ENCODE measurements at places on chromosomes 7 and 10. TPM values are rescaled to one million over a fixed set of nuclear protein-coding genes. Genes with fewer than 3 reads are reported as not detected.
A peak's percentile ranks its signal among the peaks of the same experiment; 100 is the strongest.

GRCh38 chr7:32891043-32891799 lies at the start of gene KBTBD2:
Gene KBTBD2 (minus strand): TSS chr7:32891760. CDS start chr7:32879604, 12,156 bp downstream.
- DNase-seq = peak; percentile 86

- no peak for DNase-seq
Observed at GRCh38 chr7:129391546-129392171, 42.6 kb upstream of the STRIP2 start.

- no peak for DNase-seq
Observed at GRCh38 chr10:79939969-79940368, 8.9 kb downstream of the SFTPD start.

GRCh38 chr7:22425361-22425760 lies 68.4 kb upstream of the RAPGEF5 start:
- no peak for DNase-seq

DNA sequence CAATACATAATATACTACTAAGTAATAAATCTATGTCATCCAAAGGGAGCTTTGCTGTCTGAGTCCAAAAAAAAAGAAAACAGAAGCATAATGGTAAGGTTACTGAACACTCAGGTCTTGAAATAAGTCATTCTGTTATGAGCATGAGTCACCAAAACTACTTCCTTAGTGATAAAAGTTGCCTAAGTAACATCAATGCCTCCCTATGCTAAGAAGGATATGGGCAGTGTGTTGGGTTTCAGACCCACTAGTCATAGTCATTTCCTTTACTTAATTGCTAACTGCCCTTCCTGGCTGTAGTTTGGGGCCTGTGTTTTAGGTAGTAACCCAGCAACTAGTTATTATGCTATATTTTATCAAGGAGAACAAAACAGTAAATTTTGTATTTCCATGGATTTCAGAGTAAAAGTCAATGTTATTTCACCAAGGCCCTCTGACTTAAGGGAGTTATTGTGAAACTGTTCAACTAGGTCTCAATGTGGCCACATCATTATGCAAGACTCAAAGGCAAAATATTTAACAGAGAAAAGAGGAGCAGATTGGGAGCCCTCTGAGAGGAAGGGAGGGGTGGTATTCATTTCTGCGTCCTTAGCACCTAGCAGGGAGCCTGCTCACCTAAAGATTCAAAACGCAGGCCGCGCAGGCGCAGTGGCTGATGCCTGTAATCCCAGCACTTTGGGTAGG lies 11.7 kb upstream of the VIM start:
- DNase-seq = peak; percentile 54

DNA sequence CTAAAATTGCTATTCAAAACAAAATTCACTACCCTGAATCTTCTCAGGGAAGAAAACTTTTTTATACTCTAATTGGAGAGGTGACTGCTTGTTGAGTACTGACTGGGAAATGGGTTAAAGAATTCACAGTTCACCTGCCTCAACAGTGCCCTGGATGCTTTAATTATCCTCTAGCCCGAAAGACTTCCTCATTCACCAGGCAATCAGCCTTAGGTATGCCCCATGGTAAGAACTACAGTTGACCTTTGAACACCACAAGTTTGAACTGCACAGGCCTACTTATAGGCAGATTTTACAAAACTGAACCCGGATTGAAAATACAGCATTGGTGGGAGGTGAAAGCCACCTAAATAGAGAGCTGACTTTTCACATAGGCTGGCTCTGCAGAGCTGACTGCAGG lies 175.3 kb downstream of the ELAPOR2 start:
- no peak for DNase-seq

DNA sequence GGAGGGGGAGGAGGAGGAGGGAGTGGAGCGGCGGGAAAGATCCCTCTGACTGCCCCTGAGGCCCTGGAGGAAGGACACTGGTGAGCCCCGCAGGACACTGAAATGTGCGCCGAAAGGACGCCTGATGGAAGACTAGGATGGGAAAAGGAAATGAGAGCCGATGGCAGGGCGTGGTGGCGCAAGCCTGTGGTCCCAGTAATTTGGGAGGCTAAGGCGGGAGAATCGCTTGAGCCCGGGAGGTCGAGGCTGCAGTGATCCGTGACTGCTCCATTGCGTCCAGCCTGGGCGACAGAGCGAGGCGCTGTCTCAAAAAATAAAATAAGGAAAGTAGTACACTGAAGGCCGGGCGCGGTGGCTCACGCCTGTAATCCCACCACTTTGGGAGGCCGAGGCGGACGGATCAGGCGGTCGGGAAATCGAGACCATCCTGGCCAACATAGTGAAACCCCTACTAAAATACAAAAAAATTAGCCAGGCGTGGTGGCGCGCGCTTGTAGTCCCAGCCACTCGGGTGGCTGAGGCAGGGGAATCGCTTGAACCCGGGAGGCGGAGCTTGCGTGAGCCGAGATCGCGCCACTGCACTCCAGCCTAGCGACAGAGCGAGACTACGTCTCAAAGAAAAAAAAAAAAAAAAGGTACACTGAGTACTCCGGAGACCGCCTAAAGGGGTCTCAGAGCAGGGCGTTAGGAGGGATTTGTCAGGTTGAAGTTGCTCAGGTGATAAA lies 561 bp upstream of the HNRNPF start:
- DNase-seq = peak; percentile 85

DNA sequence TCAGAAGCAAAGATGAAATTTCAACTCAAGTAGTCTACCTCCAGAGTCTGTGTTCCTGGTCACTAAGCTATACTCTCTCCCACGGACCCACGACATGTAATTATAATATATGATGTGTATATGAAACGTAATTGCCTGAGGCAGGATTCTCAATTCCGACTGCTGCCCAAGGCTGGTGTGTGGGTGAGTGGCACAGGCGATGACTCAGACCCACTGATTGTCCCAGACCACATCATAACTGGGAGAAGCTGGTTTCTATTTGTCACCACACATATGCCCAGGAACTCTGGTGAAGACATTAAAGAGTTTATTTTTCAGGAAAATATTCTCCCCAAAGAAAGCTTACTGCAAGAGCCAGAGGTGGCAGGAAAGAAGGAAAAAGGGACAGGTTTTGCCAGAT lies 219.3 kb downstream of the JAZF1 start:
- no peak for DNase-seq

DNA sequence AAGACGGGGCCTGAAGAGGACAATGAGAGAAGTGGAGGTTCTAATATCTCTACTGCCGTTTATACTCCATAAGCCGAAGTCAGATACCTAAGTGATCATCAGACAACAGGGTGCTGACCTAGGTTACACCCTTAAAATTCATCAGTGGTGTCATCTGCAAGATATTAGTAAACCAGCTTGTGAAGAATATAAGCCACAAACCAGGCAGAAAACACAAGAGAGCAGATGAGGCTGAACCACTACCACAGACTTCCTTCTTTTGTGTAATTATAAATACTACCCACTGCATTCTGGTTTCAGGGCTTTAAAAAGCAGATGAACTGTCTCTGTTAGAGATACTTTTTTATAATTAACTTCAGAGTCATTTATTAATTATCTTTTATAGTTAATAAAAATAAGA lies 69.0 kb upstream of the LRRC17 start:
- no peak for DNase-seq

DNA sequence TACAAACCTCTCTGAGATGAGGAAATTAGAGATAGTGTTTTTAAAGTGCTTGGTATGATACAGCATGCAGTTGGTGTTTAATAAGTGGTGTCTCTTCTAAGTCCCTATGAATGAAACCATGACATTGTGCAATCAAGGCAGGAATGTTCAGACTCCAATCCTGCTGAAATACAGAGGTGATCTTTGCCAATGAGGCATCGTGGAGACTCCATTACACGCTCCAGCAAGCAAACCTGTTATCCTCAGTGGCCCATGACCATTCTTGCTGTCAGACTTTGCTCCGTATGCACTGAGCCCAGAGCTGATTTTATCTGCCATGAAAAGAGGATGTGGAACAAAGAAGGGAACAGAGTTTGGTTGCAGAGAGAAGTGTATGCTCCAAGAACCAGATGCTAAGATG lies 47.3 kb downstream of the CDHR3 start:
- no peak for DNase-seq

GRCh38 chr7:139871331-139871730 lies 42.3 kb downstream of the TBXAS1 start:
- no peak for DNase-seq

DNA sequence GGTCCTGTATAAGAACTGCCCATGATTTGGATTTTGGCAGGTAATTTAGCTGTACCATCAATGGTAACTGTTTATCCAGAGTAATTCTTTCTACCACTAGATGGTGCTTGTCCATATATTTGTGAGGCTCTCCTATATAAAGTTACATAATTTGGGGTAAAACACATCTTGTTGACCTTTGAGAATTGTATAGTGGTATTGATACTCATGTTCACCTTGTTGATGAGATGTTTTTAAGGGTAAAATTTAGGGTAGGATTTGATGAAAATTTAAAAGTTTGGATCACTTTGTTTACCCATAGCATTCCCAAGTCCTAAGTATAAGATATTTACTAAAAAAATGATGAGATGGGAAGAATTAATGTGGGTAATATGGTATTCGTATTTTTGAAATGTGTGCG lies 31.6 kb downstream of the ST7 start:
- DNase-seq = no peak

MAT1A gene
- not detected for total RNA-seq

MCM10 gene
- total RNA-seq = 65.4 TPM

ZNF783 gene
- 13.4 TPM for total RNA-seq

DNA sequence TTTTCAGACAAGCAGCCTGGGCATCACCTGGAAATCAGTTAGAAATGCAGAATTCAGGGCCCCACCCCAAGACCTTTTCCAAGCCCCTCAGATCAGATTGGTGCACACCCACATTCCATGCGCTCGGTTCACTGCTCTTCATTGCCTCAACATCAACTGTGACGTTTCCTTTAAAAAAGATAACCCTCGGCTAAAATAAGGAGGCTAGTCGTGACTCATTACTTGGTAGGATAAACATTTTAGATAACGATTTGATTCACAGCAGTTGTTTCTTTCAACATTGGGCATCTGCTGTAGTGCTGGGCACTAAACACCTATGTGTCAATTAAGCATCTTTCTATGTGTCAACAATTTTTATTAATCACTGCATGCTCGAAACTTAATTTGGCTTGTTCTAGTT lies 191.1 kb upstream of the LRGUK start:
- DNase-seq = no peak

DNA sequence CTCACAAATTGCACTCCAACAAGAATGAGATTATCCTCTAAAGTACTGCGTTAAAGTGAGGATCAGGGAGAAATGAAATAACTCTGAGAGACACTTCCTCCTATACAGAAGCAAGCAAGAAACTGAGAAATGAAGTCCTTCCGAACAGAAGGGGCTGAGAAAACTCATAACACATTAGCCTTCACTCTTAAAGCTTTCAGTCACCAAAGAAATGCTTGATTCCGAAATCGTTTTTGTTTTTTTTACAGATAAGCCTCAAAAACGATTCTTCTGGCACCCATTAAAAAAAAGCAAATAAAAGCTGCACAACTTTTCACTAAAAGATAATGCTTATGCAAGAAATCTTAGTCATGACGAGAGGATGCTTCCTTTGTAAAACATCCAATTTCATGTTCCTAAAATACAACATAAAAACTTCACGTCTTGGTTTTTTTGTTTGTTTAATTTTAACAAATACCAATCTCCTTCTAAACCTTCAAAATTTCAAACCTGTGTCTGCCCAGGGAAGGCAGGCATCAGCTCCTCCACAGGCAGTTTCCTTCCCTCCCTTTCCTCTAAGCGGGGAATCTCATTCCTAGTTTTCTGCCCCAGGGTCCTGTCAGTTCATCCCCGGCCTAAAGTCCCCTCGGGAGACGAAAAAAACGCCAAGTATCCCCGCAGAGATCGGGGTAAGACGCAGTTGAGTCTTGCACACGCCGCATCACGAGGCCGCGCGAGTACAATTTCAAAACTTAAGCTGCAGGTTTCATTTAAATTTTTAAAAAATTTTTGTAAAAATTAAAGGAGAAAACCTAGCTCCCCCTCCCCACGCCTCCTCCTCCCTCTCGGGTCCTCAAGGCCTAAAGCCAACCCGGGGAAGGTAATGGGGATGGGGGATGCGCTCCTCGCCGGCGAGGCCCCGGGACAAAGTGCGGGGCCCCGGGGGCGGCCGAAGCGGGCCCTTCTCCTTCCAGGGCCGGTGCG lies 1.1 kb downstream of the BAZ1B start:
- peak; percentile 29 for DNase-seq

- no peak for DNase-seq
Observed at GRCh38 chr10:133245439-133246235, 8.0 kb downstream of the VENTX start.

BTBD16 gene
- not detected for total RNA-seq

SLC26A3 gene
- total RNA-seq = not detected

DNA sequence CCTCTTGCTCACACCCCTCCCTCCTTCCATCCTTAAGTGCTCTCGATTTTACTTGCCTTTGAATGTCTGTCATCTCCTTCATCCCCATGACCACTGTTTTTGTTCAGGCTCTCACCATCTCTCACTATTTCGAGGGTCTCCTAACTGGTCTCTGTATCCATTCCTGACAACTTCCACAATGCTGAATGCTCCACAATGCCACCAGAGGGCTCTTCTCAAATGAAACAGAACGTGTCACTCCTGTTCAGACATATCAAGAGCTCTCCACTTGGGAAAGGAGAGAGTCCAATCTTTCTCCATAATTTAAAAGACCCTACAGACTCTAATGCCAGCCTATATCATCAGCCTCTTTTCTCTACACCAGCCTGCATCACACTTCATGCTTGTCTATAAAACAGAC lies 9.0 kb upstream of the SLC13A1 start:
- no peak for DNase-seq

DNA sequence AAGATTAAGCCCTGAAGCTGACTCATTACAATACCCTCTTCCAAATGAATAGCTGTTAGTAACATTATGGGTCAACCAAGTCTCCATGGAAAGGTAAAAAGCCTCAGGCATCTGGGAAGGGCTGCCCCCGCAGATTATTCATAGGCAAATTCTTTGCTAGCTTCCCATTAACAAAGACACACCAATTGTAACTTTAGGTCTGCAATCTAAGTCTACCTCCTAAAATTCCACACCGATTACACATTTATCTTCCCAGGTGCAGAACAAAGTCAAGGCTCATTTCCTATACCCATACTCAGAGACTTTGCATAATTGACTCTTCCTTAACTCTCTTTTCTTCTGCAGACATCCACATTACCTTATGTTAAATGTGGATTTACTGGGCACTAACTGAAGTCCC lies 826.3 kb upstream of the MBL2 start:
- no peak for DNase-seq

BAZ1B gene
- 82.4 TPM for total RNA-seq

PNLIP gene
- not detected for total RNA-seq

All from activated CD8-positive, alpha-beta T cell treated with anti-CD3 and anti-CD28 coated beads for 36 hours (primary cell).